ENCODE measurements at places on chromosomes 12 and 14.

GRCh38 chr14:91835197-91835919, 32.0 kb downstream of the TC2N start:
- no peak for DNase-seq

- no peak for DNase-seq
Measured at GRCh38 chr14:101717663-101718490, 43.6 kb upstream of the PPP2R5C start.

DNA sequence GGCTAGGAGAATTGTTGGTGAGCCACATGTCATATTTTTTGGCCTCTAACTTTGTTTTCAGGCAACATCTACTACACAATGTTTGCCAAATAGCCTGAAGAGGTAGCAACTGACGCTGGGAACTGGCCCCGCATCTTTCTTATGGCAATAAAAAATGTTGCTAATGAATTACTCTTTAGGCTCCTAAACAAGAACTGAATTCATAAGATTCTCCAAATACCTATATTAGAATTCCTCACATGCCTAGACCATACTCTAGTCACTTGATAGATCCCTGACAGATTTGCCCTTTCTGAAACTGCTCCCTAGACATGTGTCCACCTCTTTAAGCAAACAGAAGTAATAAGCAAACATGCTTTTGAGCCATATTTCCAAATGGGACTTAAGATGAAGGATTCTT, 209.0 kb upstream of the ATXN7L3B start:
- no peak for DNase-seq

- no peak for DNase-seq
Measured at GRCh38 chr12:83075471-83075870, 388.8 kb downstream of the TMTC2 start.

DNA sequence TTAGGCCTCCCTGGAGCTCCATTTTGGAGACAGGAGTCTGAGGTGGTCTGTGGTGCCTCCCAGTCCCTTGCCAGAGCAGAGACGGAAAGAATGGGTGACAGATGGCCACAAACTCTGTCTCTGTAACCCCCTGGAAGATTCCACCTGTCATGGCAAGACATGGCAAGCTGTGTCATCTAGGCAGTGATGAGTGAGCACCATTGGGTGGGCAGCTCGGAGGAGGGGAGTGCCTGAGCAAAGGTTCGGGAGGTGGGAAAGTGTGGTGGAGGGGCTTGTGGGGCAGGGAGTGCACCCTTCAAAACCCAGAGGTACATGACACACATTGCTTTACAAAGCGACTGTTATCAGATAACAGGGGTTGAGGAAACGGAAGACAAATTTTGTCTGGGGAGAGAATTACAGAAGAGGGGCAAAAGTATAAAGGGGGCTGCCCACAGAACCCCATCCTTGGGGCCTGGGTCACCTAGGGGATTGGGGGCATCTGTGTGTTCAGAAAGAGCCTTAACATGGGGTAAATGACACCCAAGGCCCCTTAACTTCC, 3.5 kb downstream of the RIN3 start:
- no peak for DNase-seq

- no peak for DNase-seq
Measured at GRCh38 chr12:122635471-122635870, 67.7 kb downstream of the HCAR2 start.

DNA sequence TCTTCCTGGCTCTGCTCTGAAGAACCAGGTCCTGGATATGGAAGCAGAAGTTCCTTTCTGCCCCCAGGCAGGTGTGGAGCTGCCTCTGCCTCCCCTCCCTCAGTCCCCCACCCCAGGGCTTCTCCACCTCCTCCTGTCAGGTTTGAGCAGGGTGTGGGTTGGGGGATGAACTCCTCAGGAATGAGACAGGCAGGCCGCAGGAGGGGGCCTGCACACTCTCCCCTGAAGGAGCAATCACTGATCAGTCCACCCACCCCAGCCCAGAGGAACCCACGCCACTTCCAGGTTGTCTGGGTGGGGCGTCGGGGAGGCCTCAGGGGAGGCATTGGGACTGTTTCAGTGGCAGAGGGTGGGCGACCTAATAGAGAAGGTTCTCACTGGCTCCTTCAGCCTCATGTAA, 26.6 kb downstream of the FAIM2 start:
- no peak for DNase-seq

DNA sequence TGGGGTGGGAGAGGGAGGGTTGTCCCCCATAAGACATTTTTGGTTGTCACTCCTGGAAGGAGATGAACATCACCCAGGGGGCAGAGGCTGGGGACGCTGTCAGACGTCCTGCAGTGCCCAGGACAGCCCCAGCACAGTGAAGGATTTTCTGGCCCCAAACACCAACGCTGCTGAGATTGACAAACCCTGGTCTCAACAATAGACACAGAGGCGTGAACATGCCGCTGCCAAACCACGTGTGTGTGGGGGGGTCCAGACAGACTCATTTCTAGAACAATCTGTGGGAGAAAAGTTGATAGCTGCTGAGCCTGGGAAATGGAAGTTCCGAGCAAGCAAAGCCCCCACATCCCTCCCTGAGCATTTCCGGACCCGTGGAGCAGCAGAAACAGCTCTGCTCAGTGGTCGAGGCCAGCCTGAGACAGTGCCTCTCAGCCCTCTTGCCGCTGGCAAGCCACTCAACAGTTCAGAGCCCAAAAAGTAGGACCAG, 43.8 kb upstream of the CLMN start:
- no peak for DNase-seq

DNA sequence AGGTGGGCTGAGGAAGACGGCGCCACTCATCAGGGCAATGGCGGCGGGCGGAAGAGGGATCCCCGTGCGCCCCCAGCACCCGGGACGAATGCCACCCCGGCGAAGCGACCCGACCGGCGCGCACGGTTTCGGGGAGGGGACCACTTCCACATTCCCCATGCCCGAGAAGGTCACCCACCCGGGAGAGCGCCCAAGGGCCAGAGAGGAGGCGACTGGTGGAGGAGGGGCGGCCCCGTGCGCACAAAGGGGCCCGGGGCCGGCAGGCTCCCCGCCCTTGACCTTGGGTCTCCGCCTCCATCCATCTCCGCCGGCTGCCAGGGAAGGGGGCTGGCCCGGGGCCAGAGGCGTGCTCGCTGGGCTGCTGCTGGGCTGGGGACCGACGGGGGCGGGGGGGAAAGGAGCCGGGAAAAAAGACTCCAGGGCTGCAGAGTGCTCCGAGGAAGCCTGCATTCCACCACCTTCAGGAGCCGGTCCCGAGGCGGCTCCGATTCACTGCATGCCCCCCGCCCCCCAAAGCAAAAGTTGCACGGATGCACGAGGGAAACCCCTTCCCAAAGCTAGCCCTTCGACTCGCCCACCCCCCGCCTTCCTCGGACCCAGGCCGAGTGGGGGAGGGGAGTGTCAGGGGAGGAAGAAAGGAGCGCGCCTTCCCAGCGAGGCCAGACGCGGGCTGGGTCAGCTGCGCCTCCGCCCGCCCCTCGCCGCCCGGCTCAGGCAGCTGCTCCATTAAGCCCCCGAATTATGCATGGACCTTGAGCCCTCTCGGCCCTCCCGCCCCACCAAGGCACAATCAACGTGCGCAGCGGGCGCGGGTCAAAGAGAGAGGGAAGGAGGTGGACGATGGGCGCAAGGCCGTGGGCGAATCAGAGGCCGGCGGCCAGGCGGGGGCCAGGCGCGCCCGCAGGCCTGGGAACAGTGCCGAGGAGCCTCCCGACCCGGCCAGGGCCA, 26.2 kb downstream of the BCL11B start:
- no peak for DNase-seq

GRCh38 chr12:114732426-114733030, 48.6 kb upstream of the TBX3 start:
- DNase-seq = no peak

DNA sequence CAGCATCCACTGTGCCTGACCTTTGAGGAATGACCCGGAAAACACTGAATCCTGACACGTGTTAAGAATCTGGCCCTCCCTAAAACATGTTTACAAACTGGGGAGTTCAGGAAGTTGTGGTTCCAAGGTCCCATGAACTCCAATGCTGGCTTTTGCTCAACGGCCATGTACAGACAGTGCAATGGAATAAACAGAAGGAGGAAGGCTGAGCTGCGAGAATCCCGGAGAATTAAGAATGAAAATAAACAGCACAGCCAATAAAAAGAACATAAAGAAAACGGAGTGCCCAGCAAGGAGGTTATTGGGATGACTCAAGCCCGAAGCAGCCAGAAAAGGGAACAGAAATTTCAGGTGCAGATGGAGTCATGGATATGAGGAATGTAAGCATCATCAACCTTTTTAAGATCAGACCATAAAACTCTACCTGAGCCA, 32.3 kb downstream of the BCL11B start:
- no peak for DNase-seq

DNA sequence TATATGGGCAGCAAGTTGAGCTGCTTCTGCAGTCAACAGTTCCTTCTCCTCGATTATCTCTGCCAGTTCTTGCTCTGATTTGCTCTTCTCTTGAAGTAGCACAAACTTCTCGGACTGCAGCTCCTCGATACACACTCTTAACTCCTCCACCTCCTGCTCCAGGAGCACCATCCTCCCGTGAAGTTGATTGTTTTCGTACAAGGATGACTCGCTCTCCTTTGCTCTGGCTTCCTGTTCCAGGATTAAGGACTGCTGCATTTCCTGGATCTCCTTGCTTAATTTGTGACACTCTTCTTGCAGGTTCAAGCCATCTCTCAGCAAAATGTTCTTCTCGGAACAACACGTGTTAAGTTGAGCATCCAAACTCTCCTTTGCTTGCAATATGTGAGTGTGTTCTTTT, 56.2 kb upstream of the VPS33A start:
- DNase-seq = no peak
